ENCODE measurements at places on chromosomes 5 and 9.

DNA sequence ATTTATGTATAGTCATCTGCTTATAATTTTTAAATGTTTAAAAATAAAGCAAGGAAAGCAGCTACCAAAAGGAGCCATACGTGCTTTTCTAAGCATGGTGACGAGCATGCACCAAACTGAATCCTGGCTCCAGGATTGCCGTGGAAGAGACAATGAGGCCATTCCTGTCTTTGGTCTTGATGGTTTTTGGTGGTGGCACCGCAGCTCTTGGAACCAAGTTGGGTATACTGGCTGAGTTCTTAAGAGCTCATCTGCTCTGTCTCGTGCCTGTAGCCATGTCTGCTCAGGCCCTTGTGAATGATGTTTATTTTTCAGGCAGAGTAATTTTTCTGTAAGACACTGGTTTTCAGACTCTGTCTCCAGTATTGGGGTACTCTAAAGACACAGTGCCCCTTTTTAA lies 246.1 kb downstream of the FANCC start:
- no peak for DNase-seq

DNA sequence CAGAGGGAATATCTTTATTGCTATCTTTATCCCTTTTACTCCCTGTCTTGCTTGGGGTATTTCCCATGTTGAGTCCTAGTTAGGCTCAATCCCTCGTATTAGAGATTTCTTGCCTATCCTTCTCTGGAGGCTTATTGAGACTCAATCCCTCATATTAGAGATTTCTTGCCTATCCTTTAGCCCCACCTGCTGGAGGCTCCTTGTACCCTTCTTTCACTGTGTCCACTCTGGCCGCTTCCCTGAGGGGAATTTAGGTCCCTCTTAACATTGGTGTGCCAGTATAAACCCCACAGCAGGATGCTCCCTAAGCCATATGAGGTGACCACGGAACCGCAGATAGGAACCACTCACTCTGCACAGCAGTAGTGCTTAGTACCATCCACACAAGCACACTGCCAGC lies 110.7 kb upstream of the MAMDC2 start:
- DNase-seq, result no peak

- DNase-seq, result peak; percentile 29
Measured at GRCh38 chr5:178625679-178626483, 969 bp downstream of the CLK4 start.

GRCh38 chr9:85377731-85378289 lies 363.9 kb downstream of the AGTPBP1 start:
- DNase-seq, result no peak

DNA sequence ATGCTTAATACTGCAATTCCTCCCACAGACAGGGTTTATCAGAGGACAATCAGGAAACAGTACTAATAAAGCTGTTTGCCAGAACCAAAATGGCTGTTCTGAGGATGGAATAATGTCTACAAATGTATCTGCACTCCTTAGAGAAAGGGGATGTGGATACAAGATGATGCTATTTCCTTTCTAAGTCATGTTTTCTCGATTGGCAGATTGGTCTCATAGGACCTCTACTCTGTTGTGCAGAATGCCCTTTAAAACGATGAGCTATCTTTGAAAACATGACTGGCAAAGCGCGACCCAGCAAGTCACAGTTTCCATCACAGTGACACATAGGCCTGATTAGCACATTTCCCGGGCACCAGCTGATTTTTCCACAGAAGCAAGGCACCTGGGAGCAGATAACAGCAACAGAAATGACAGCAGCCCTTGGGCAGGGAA lies 54.0 kb downstream of the AOPEP start:
- DNase-seq, result no peak

DNA sequence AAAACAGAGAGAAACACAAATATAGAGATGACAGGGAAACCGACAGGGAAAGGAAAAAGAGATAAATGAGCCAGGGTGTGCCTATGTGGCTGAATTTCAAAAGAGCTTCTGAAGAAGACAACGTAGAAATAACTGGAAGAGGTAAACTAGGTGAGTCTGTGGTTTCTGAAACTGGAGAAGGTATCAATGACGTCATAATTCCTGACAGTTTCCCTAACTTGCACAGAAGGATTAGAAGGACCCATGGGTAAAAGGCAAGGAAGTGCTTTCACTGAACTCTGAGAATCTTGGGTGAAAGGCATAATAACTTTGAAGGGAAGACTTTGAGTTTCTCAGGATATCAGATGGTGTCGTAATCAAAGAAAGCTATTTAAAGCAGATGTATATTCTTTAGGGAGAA lies 790.8 kb upstream of the NUDT12 start:
- no peak for DNase-seq

- DNase-seq, result no peak
Measured at GRCh38 chr5:27312291-27312893, 274.0 kb upstream of the CDH9 start.

- DNase-seq, result peak; percentile 50
Measured at GRCh38 chr5:33091571-33092363, 349.0 kb upstream of the TARS1 start.

- peak; percentile 89 for DNase-seq
Measured at GRCh38 chr9:88814577-88814976, 176.7 kb upstream of the S1PR3 start.

GRCh38 chr9:87227456-87227855 lies 270.2 kb upstream of the DAPK1 start:
- DNase-seq, result no peak

GRCh38 chr5:159877894-159878448 lies 38.3 kb upstream of the ADRA1B start:
- DNase-seq, result no peak

DNA sequence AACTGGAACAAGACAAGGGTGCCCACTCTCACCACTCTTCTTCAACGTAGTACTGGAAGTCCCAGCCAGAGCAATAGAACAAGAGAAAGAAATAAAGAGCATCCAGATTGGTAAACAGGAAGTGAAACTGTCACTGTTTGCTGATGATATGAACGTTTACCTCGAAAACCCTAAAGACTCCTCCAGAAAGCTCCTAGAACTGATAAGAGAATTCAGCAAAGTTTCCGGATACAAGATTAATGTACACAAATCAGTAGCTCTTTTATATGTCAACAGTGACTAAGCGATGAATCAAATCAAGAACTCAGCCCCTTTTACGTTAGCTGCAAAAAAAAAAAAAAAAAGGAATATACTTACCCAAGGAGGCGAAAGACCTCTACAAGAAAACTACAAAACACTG lies 306.6 kb downstream of the PLK2 start:
- DNase-seq, result no peak

GRCh38 chr9:23215688-23216087 lies 610.4 kb downstream of the ELAVL2 start:
- no peak for DNase-seq

- no peak for DNase-seq
Measured at GRCh38 chr5:136776022-136776927, 410.9 kb upstream of the TRPC7 start.

GRCh38 chr5:6525422-6525821 lies 76.8 kb downstream of the UBE2QL1 start:
- DNase-seq, result no peak

- DNase-seq, result no peak
Measured at GRCh38 chr5:142420561-142421227, 95.9 kb upstream of the SPRY4 start.

- DNase-seq, result no peak
Measured at GRCh38 chr5:158099571-158100105, 240.7 kb upstream of the CLINT1 start.

- peak; percentile 30 for DNase-seq
Measured at GRCh38 chr9:118829334-118829733, 539.9 kb downstream of the BRINP1 start.

GRCh38 chr5:160493806-160494338 lies 72.2 kb downstream of the PTTG1 start:
- no peak for DNase-seq

DNA sequence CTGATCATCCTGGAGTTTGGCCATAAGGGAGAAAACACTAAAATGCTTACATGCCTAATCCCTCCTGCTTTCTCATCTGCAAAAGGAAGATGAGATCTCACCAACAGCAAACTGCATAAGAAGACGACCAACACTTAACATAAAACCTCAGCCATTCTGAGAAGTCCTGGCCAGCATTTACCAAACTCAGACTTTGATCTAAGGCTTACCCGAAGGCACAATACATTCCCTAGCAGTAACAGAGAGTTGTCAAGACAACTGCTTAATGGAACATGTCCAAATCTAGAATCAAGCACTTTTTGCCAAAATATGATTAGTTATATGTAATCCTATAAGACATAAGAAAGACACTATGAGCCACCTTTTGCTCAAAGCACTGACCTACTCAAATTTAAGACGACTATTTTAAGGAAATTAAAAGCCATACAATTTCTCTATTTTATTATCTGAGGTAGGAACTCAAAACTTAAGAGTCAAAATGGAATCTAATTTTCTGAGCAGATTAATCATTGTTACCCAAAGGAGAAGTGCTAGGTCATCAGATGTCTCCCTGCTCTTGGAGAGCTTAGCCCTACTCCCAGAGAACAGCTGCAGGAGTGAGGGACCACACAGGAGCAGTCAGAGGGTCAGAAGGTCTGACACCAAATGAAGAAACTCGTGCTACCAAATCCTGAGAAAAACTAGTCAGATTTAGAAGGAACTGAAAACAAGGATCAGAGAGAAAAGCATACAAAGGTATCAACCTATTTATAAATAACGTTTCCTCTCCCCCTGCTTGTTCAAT lies 39.3 kb downstream of the EPB41L4A start:
- DNase-seq, result no peak

GRCh38 chr5:54443270-54443669 lies 12.2 kb upstream of the HSPB3 start:
- DNase-seq, result peak; percentile 42

DNA sequence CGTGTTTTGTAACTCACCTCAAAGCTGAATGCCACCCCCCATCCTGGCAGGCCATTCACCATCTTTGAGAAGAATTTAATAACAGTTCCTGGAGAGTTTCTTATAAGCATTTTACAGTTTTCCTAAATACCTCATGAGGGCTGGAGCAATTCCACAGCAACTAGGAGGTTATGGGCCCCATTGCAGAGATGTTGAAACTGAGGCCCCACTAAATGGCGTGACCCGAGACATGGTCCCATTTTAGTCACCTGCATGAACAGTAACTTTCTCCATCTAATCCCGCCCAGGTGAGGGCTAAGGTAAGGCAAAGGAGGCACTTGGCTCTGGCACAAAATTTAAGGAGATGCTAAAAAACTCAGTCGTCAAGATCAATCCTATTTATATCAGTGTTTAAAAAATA lies 77.5 kb downstream of the PPARGC1B start:
- no peak for DNase-seq

- no peak for DNase-seq
Measured at GRCh38 chr9:88596376-88596775, 61.4 kb downstream of the NXNL2 start.

- peak; percentile 82 for DNase-seq
Measured at GRCh38 chr5:91296674-91297143, 86.4 kb downstream of the ARRDC3 start.

DNA sequence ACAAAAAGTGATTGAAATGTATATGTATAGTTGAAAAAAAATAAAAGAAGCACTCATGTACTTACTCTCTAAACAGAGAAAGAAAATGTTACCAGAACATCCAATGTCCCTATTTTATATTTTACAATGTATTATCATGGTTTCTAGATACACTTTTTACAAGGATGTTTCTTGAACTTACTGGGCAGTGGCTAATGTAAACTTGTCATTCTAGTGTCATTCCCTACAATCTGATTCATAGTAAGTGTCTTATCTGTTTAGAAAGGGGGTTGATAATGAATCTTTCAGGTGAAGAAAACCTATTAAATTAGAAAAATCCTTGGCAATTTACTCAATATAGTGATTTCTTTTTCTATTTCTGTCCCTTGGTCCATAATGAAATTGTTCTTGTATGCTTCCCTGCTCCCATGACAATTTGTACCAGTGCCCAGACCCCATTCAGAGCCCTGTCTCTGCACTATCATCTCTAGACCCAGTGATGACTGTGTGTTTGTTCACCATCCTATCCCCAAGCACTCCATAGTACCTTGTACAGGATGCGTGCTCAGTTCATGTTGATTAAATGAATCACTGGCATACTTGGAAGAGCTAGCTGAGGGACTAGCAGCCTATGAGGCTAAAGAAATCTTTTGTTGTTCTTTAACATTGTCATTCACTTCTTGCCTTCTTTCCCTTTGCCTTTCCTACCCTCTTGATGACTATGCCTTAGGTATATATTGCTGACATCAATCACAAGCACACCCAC lies 101.2 kb downstream of the HMHB1 start:
- DNase-seq, result peak; percentile 75

DNA sequence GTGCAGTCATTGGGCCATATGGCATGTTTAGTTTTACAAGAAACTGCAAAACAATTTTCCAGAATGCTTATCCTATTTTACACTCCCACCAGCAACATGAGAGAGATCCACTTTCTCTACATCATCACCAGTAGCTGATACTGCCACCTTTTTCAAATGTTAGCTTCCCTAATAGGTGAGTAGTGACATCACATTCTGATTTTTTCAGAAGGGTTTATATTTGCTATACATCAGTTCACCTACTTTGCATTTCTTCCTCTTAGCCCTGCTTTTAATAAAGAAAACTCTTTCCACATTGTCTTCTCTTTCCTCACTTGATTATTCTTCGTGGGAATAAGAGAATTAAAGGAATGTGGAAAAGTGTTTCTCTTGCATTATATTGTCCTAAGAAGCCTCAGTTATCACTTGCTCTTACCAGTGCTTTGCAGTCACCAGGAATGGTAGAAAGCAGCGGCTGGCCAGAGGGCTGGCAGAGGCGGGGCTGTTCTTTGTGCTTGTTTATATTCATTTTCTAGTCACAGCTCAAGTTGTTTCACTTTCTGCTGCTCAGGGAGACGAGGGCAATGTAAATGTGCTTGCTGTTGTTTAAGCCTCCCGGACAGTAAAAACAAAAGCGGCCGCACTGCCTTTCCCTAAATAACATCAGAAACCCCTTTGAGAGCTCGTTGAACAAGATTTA lies 164.8 kb downstream of the HSD17B3 start:
- peak; percentile 73 for DNase-seq

- DNase-seq, result no peak
Measured at GRCh38 chr9:95327239-95327865, 9.8 kb upstream of the FANCC start.

- DNase-seq, result no peak
Measured at GRCh38 chr5:12316812-12317211, 412.6 kb upstream of the CTNND2 start.

GRCh38 chr9:120663380-120663779 lies 50.9 kb downstream of the MEGF9 start:
- DNase-seq, result no peak

- peak; percentile 62 for DNase-seq
Measured at GRCh38 chr5:61327760-61328753, 4.0 kb upstream of the ZSWIM6 start.

GRCh38 chr5:150394131-150394530 lies 18.6 kb downstream of the CD74 start:
- DNase-seq, result no peak

DNA sequence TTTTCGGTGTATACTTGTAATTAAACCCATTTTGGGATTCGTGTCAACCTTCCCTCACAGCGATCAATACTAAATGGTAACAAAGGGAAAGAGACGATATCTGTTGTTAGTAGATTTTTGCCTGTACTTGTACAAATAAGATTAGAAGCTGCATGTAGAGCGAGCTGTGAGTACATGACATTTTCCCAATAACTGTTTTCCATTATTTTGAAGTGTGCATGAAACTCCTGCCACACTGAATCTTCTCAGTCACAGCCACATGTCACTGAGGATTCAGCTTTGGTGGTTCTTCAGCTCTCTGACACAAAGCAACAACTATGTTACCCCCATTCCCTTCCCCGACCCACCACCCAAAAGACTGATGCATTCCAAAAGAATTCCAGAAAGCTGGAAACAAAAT lies 685.6 kb downstream of the EFNA5 start:
- DNase-seq, result no peak

- no peak for DNase-seq
Measured at GRCh38 chr5:90142541-90142940, 267.0 kb downstream of the CETN3 start.

All from AG20443 (cell line).